ENCODE measurements at places on chromosomes 12 and 14. TPM values are rescaled to one million over a fixed set of nuclear protein-coding genes. Genes with fewer than 3 reads are reported as not detected.

The KIF26A gene
- 3.1 TPM for total RNA-seq

The GLI1 gene
- total RNA-seq: 3.0 TPM

The OTX2 gene
- total RNA-seq: not detected

DNA sequence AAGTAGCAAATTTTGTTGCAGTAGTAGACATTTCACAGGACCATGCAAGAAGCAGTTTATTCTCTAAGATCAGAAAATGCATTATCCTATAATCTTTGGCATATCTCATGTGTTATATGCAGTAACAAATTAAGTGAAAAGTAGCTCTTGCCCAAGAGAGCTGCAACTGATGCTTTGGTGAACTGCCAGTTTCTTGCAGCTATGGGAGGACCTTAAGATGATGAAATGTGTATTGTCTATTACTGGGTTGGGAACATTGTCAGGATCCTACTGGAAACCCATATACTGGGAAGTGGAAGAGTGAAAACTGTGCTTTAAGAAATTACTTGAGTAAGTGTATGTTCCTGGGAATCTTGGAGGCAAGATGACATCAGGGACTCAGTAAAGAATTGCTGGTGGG is 238.8 kb downstream of the DACT1 start:
- no peak for DNase-seq

DNA sequence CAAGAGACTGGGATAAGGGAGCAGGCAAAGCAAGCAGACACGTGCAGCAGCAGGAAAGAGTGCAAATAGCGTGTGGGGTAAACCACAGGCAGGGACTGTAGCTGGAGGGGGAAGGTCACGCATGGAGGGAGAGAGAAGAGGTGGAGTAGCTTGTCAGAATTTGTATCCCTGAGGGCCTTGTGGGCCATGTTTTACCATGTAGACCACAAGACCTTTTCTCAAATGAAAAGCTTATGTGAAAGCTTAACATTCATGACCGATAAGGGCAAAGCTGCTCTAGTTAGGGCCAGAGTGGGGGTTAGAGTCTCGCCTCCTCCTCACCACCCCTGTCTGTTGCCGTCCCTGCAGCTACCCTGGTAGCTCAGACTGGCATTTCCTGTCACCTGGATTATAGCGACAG is 152.9 kb upstream of the E2F7 start:
- no peak for DNase-seq

DNA sequence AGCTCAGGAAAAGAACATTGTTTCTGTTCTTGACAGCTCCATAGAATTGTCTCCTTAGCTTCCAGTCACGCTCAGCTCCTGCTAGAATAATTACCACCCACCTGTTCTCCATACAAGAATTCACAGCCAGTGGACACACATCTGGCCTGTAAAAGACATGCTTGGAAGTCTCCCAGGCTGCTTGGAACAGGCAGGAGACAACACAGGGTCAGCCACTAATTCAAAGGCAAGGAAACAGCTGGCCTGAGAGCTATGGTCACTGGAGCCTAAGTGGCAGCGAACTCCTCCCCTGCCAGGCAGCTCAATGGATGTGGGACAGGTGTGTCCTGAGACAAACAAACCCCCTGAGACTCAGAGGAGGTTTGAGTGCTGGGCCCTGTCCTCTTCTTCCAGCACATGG is 22.9 kb upstream of the LTBP2 start:
- DNase-seq: no peak

The PLCZ1 gene
- total RNA-seq: not detected

DNA sequence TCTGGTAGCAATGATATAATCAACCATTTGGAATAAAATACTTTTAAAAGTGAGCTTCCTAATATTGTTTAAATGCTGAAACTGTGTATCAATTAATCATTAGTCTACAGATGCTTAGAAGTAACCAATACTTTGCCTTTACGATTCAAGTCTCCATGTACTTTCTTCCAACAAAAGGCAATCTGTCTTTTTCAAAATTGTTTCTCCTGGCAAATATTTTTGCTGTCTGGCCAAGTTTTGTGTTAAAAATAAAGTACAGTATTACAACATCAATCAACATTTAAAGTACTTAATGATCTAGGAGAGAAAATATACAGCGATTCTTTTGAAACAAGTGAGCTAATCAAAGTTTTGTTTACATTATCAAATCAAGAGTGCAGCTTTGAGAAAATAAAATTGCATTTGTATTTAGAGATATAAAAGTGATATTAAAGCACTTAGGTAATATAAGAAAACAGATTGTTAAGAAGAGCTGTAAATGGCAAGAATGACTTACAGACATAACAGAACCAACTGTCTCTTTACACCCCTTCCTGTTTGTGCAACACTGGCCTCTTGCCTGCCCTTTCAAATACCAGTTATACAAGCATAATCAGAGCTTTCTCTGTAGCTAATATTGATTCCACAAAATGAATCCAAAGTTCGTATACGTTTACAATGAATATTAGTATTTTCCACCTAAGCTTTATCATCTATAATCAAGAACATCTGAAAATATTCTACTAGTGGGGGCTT is 38.2 kb upstream of the FBLN5 start:
- no peak for DNase-seq

- no peak for DNase-seq
Measured at GRCh38 chr12:132095520-132096409, 48.4 kb downstream of the DDX51 start.

DNA sequence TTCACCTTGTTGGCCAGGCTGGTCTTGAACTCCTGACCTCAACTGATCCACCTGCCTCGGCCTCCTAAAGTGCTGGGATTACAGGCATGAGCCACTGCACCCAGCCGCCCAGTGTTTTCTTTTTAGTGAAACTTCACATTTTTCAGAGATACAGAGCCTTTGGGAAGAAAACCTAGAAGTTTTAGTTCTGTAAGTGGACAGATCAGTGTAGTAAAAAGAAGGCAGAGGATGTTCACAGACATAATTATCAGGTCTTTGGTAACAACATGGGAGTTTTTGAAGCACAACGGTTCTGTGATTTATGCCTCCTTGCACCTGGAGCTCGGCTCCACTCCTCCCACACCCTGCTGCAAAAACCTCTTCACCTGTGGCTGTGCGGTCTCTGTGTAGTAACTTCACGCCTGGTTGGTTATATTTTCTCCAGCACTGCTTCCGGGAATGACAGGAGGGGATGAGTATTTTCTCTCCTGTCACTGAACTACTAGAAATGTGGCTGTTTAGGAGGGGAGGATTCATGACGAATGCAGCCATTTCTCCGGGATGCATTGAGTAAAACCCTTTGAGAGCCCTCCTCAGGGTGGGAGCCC is 67.0 kb downstream of the ARF6 start:
- no peak for DNase-seq

The CAPRIN2 gene
- 33.6 TPM for total RNA-seq
